ENCODE measurements at places on chromosomes 12 and 14.

DNA sequence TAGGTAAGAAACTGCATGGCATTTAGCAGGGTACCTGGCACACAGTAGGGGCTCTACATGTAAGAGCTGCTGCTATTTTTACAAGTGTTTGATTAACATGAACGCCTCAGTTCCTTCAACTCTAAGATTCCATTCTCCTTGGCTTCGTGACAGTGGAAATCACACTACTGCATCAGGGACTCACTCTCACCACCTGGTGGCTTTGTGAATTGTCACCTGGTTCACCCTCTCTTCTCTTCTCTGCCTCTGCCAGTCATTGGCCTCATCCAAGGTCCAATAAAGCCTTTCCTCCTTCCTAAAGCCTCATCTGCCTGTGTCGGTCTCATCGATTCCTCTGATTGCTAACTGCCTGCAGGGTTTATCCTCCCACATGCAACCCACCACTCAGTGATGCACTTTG lies 476.4 kb downstream of the VRK1 start:
- DNase-seq: no peak

DNA sequence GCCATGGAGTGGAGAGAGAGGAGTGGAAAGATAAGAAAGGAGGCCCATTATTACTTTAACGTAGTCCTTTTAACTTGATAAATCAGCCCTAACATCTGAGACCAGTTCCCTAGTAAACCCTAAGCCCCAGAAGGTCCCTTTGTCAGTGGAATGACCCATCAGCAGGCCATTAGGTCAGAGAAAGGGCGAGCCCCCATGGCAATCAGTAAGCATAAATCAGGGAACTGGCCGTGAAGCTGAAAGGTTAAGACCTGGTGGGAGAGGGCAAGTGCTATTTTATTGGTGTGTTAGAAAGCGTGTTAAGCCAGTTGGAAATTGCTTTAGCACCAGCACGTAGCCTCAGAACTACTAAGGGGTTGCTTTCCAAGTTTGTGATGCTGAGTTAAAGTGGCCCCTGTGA lies 708.0 kb downstream of the BCL11B start:
- DNase-seq: no peak

- DNase-seq: peak; percentile 89
Measured at GRCh38 chr14:52241087-52241793, 26.3 kb upstream of the PTGDR start.

GRCh38 chr12:2297004-2297403 lies 244.2 kb downstream of the CACNA1C start:
- DNase-seq: no peak

DNA sequence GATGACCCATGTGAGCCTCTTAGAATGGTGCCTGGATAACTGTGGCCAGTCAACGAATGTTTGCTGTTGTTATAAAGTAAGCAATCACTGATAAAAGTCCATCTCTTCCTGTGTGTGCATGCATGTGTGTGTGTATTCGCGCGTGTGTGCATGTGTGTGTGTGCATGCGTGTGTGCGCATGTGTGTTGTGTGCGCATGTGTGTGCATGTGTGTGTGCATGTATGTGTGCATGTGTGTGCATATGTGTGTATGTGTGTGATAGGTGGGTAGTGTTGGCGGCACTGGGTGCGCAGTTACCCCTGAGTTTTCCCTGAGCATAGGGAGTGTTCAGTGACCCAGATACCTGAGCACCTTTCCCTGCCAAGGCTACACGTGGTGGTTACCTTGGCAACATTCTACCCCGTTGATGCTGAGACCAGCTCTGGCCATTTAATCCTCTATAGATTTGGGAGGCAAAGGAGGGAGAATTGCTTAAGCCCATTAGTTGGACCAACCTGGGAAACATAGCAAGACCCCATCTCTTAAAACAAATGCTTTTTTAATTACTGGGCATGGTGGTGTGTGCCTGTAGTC lies 137.8 kb downstream of the SLC15A4 start:
- no peak for DNase-seq

DNA sequence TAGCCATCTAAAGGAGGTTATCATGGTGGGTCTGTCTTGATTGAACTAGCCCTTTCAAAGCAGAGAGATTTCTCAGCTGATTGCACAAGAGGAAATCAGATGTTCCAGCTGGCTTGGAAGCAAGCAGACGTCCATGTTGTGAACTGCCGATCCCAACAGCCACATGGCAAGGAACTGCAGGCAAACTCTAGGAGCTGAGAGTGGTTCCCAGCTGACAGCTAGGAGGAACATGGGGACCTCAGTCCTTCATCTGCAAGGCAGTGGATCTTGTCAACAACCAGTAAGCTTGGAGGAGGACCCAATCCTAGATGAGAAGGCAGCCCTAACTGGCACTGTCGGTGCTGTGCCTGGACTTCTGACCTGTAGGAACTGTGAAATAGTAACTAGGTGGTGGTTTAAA lies 7.7 kb downstream of the ACVR1B start:
- peak; percentile 41 for DNase-seq

- DNase-seq: no peak
Measured at GRCh38 chr14:105072381-105072861, 7.2 kb upstream of the GPR132 start.

- DNase-seq: peak; percentile 75
Measured at GRCh38 chr12:20097626-20098025, 270.7 kb upstream of the PDE3A start.

GRCh38 chr12:4141348-4142270 lies 132.0 kb upstream of the CCND2 start:
- no peak for DNase-seq

DNA sequence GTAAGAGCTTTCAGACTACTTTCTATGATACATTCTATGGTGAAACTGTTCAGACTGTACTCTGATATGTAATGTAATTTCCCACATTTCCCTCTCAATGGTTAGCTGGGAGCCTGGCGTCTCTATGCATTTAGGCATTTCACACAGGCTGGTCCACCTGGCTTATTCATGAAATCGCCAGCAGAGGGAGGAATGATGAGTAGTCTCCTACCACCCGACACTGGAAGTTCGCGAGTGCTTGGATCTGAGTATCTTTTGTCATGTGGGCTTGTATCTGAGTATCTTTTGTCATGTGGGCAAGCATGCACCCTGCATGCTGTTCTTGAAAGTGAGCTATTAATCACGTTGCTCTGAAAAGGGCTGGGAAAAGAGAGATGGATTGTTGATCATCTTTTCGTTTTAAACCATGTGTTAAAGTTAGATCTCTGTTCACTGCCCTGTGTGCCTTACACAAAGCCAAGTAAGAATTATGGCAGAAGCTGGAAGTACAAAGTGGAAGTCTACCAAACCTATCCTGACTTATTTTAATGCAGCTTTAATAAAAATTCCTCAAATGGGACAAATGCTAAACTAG lies 235.0 kb downstream of the ATP23 start:
- DNase-seq: peak; percentile 38

GRCh38 chr14:60197629-60198303 lies 32.6 kb upstream of the DHRS7 start:
- DNase-seq: no peak

GRCh38 chr14:31949709-31950108 lies 127.4 kb upstream of the ARHGAP5 start:
- DNase-seq: peak; percentile 48

GRCh38 chr12:34394211-34395055 lies 372.1 kb downstream of the ALG10 start:
- DNase-seq: no peak

DNA sequence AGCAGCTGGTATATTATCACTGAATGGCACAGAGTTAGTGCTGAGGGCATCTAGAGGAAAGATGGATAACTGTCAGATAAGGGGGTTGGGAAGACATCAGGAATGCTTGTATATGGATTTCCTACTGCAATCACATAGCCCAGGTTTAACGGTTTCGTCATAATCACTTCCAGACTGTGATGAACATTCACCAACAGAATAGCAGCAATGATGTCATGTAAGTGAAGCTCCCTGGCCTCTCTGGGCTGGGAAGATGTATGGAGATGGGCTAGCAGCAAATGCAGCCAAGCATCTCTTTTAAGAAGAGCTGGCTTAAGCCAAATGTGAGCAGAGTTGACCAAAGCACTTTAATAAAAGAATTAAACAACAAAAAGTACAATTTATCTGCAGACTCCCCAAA lies 714.6 kb downstream of the GALC start:
- no peak for DNase-seq

- peak; percentile 73 for DNase-seq
Measured at GRCh38 chr14:20409226-20409625, 4.1 kb downstream of the TEP1 start.
